ENCODE measurements at places on chromosomes 7 and 10. TPM values are rescaled to one million over a fixed set of nuclear protein-coding genes. Genes with fewer than 3 reads are reported as not detected.

MYL7 gene
- total RNA-seq = 1.7 TPM

- H3K27me3 ChIP-seq = no peaks in the 10 kb centered on the region
- H3K36me3 ChIP-seq = no peaks in the 10 kb centered on the region
- H3K4me3 ChIP-seq = no peak overlapping the region
- no peak for DNase-seq
- H3K27ac ChIP-seq = no peak overlapping the region
- peaks cover 3% of the 10 kb centered on the region for H3K4me1 ChIP-seq
Observed at GRCh38 chr7:44967571-44968446, 11.0 kb downstream of the MYO1G start.

XRCC2 gene
- 0.16 TPM for total RNA-seq

DNA sequence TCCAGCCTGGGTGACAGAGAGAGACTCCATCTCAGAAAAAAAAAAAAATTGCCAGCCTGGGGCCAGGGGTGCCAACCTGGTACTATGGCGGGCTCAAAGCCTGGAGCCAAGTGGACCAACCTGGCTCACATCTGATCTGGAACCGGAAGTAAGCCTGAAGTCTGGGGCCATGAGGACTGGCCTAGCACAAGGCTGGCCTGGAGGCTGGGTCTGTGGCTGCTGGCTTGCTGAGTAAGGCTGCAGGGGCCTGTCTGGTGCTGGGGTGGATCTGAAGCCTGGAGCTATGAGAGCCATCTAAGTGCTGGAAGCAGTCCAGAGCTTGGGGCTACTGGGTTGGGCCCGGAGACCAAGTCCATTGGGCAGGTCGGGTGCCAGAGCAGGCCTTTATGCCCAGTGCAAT, 84.9 kb downstream of the CCDC3 start:
- DNase-seq = no peak
- H3K36me3 ChIP-seq = no peaks in the 10 kb centered on the region
- no peak overlapping the region for H3K4me3 ChIP-seq
- no peak overlapping the region for H3K27ac ChIP-seq
- H3K4me1 ChIP-seq = no peaks in the 10 kb centered on the region
- no peaks in the 10 kb centered on the region for H3K27me3 ChIP-seq

NCF1 gene
- total RNA-seq = 0.50 TPM

RBP3 gene
- not detected for total RNA-seq

CLCN1 gene
- total RNA-seq = 3.6 TPM

DNA sequence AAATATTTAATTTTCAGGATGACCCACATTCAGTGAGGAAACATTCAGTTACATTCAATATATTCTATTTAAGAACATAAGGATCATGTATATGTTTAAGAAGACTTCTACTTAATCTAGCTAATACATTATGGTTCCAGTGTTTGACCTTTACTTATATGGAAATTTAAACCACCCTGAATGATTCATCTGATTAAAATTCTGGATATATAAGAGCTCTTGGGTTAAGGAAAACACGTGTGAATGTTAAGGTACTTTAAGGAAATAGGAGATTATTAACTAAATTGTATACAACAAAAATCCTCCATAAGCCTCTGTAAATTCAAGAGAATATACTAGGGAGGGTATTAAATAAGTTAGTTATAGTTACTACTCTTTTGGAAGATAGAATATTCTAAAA, 40.9 kb downstream of the HDAC9 start:
- H3K4me3 ChIP-seq = no peak overlapping the region
- no peaks in the 10 kb centered on the region for H3K27me3 ChIP-seq
- H3K36me3 ChIP-seq = no peaks in the 10 kb centered on the region
- H3K4me1 ChIP-seq = peaks cover 36% of the 10 kb centered on the region

- H3K27ac ChIP-seq = no peak overlapping the region
- no peaks in the 10 kb centered on the region for H3K4me1 ChIP-seq
- DNase-seq = no peak
- no peaks in the 10 kb centered on the region for H3K27me3 ChIP-seq
- H3K4me3 ChIP-seq = no peak overlapping the region
Observed at GRCh38 chr10:88968391-88968790, 15.8 kb upstream of the ACTA2 start.

DNA sequence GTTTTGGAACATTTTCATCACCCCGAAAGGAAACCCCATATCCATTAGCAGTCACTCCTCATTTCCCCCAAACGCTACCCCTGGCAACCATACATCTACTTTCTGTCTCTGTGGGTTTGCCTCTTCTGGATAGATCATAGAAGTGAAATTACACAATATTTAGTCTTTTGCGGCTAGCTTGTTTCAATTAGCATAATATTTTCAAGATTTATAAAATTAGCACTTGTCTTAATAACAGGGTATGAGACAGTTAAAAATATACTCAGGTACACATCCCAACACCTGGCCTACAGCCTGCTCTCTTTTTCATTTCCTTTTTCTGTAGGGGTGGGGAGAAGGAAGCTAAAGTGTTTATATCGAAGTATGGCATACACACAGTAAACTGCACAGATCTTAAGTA, 81.4 kb upstream of the LRGUK start:
- H3K27me3 ChIP-seq = no peaks in the 10 kb centered on the region
- no peak overlapping the region for H3K27ac ChIP-seq
- no peak overlapping the region for H3K4me3 ChIP-seq

DNA sequence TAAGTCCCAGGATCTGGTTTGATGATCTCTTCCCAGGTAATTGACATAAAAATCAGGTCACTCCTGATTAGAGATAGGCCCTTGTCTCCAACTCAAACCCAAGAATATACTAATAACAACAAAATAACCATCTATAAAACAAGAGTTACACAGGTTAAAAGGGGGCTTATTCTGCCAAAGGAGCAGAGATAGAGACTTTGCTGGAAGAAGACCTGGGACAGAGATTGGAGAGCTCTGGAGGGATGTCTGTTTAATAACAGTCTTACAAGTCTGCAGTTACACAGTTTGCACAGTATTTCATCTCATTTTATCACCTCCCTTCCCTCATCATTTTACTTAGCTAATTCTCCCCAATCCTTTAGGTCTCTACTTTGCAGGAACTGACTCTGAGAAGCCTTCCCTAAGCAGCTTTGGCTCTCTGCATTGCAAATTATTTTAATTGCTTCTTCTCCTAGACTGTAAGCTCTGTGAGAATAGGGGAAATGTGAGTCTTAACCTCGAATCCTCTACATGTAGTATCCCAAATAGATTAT, 3.7 kb upstream of the ZNF438 start:
- H3K27me3 ChIP-seq = no peaks in the 10 kb centered on the region
- H3K4me1 ChIP-seq = peaks cover 15% of the 10 kb centered on the region
- H3K4me3 ChIP-seq = no peak overlapping the region
- no peak for DNase-seq
- H3K36me3 ChIP-seq = no peaks in the 10 kb centered on the region

CLDN3 gene
- 0.17 TPM for total RNA-seq

DNA sequence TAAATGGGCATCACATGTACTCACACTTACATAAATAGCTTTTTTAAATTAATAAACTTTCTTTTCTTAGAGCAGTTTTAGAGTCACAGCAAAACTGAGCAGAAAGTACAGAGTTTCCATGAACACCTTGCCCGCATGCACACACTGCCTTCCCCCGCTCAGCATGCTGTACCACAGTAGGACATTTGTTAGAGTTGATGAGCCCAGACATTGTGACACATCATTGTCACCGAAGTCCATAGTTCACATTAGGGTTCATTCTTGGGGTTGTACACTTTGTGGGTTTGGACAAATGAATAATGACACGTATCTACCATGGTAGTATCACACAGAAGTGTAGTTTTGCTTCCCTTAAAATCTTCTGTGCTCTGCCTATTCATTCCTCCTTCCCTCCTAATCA, 23.7 kb downstream of the UBN2 start:
- H3K4me1 ChIP-seq = no peaks in the 10 kb centered on the region
- no peak overlapping the region for H3K27ac ChIP-seq
- H3K4me3 ChIP-seq = no peak overlapping the region
- no peaks in the 10 kb centered on the region for H3K27me3 ChIP-seq
